ENCODE measurements at places on chromosomes 11 and 22. TPM values are rescaled to one million over a fixed set of nuclear protein-coding genes. Genes with fewer than 3 reads are reported as not detected.
A peak's percentile ranks its signal among the peaks of the same experiment; 100 is the strongest.

DNA sequence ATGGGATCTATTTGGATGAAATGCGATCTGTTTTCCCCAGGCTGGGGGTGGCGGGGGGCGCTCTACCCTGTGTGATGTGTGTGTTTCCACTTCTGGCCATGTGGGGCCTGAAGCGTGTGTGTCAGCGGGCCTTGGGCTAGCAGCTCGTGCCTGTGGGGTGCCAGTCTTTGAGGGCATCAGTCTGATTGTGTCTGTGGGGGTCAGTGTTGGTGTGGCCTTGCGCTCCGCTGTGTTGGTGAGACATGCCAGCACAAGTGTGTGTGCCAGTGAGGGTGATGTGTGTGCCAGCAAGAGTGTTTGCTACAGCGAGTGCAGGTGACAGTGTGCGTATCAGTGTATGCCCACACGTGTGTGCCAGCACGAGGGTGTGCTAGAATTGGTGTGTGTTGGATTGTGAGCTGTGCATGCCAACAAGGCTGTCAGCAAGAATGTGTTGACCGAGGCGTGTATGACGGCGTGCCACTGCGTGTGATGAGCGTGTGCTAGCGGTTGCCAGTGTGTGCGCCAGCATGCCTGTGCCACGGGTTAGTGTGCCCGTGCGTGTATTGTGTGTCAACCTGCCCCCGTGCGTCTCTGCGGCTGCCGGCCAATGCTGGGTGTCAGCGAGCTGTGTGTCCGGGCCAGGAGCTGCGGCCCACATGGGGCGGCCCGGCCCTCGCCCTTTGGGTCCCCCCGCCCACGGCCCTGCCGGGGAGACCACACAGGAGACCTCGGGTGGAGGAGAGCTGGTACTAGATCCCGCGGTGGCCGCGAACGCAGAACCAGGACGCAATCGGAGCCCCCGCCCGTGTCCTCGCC is 519 bp downstream of the ARRB1 start:
- DNase-seq, result no peak

- peak; percentile 13 for DNase-seq
Measured at GRCh38 chr11:8531312-8531711, 62.7 kb downstream of the STK33 start.

DNA sequence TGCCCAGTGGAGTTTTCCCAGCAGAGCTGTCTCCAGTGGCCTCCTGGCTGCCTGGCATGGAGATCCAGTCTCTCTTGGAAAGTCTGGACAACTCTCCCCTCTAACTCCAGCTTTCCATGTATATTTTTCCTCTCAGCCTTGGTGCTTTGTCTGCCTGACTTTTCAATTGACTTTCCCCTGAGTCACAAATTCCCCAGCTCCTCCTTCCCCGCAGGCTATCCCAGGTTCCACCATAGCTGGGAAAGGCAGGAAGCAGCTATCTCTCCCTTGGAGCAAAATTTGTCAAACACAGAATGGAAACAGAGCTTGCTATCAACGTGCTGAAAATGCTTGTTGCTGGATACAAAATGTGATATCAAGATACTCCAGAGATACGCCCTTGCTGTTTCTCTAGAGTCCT is 384.8 kb downstream of the TMEM135 start:
- no peak for DNase-seq

DNA sequence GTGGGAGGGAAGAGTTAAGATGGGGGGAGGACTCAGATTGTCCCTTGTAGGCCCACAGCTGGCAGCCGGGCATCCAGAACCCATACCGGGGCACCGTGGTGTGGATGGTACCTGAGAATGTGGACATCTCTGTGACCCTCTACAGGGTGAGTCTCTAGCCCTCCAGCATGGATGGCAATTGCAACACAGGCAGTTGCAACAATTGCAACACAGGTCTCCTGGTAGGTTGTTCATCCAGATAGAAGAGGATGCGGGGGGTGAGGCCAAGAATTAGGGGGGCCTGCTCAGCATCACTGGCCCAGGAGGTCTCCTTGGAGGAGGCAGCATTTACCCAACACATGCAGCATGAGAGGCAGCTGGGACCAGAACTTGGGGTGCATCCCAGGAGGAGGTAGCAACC is 3.4 kb downstream of the EHBP1L1 start:
- DNase-seq, result no peak

- DNase-seq, result no peak
Measured at GRCh38 chr11:59403546-59403945, 22.7 kb downstream of the OR5A2 start.

DNA sequence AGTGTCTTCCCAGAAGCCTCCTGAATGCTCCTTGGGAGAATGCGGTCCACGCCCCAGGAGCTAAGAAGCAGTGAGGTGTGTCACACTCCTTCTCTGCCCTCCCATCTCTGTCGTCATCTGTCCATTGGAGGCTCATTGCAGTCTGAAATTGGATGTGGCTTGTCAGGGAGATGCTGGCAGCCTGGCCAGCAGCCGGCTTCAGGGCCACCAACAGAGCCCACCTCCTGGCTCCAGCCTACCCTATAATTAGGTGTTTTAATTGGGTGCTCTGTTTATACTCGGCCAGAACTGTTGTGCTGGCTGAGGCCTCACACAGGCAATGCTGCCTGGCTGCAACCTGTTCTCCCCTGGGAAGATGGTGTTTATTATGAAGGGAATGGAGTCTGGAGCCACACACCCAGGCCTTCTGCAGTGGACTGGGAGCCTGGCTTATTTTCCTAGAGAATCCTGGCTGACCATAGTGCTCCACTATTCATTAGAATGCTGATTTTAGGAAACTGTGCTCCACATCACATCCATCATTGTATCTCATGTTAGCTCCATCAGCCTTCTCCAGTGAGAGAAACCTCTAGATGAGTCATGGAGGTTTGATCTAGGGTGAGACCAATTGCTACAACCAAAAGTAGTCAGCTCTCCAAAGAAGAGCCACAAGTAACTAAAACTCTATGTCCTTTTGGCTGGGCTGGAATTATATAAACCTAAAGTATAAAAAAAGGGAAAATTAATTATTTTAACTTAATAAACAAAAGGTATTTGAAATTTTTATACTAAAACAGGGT is 86.8 kb upstream of the CRTAM start:
- DNase-seq, result no peak

GRCh38 chr11:6249770-6250555 is 9.7 kb upstream of the CCKBR start:
- DNase-seq, result no peak

GRCh38 chr11:65776196-65776595 is 4.6 kb downstream of the AP5B1 start:
- no peak for DNase-seq

GRCh38 chr11:12792590-12792989 is 118.4 kb downstream of the TEAD1 start:
- no peak for DNase-seq

DNA sequence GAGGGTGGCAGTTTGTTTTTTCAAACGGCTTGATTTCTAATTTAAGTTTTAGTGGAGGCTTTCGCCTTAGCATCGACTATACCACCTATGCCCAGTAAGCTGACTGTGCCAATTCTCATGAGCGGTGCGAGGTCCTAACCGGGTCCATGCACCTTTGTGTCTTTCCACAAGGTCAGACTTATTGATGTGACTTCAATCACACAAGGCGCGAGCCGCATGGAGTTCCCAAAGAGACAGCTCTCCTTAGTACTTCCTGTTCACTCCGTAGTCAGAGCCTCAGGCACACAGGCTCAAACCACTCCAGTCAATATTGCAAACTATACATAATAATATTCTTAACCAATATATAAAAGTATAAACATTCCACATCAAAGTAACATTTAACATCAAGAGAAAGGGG is 18.2 kb downstream of the ST14 start:
- DNase-seq, result no peak

DNA sequence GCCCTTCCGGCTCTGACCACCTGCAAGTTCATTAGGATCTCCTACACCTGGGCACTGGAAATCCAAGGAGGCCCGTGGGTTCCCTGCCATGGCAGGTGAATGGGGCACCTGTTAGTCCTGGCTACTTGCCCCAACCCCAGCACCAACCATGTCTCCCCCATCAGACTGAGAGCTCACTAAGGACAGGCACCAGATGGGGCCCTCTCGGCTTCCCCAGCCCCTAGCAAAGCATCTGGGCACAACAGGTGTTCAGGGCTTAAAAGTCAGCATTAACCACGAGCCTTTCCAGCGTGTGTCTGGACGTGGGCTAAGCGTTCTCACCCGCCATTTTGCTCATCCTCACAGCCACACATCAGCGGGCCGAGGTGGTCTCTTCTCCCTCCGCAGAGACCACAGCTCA is 2.2 kb downstream of the SULT4A1 start:
- DNase-seq, result no peak

The CPT1B gene
- 47.0 TPM for polyA plus RNA-seq

The BTG4 gene
- not detected for polyA plus RNA-seq

The USP2 gene
- polyA plus RNA-seq, result 62.9 TPM

The RFPL2 gene
- 0.16 TPM for polyA plus RNA-seq

The IGLL1 gene
- polyA plus RNA-seq, result 0.76 TPM

Data from forelimb muscle (tissue), 1 donor.